H1 (cell line): ENCODE measurements at places on chromosomes 1 and 21. TPM values are rescaled to one million over a fixed set of nuclear protein-coding genes. Genes with fewer than 3 reads are reported as not detected.
A peak's percentile ranks its signal among the peaks of the same experiment; 100 is the strongest.

AMY1A gene
- not detected in 2 replicates for polyA plus RNA-seq

DNA sequence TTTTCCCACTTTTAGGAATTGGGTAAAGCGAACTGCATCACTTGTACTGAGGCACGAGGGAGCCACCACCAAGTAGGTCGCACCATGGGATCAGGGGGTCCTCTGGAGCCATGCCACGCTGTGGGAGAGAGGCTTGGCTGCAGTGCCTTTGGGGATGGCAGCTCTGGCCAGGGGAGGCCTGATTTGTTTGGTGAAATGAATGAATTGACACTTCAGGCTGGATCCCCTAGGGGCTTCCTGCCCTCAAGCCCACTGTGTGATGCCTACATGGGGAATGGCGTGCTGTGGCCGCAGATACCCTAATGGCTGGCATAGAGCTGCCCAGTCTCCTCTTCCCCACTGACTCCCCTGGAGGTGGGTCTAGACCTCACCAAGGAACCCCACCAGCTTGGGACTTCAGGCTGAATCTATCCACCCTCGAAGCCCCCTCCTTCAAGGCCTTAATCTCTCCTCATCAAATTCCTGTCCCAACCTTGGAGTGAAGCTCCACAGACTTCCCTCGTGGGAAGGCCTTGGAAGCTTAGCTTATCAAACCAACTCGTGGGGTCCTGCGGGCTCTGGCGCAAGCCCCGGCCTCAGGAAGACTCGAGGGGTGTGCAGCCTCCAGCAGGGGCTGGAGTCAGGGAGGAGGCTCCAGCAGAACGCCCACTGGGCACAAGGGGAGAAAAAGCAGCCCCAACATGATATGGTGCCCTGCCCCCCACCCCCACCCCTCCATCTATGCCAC lies 64.6 kb downstream of the VWA5B1 start:
- H3K4me1 ChIP-seq: no peaks in the 10 kb centered on the region
- H3K36me3 ChIP-seq: no peaks in the 10 kb centered on the region
- H3K4me3 ChIP-seq: no peak overlapping the region
- no peaks in the 10 kb centered on the region for H3K27me3 ChIP-seq
- H3K27ac ChIP-seq: no peak overlapping the region
- no peak for DNase-seq

- no peak overlapping the region for H3K27ac ChIP-seq
- peak overlapping the region; percentile 66 for H3K4me3 ChIP-seq
- H3K36me3 ChIP-seq: no peaks in the 10 kb centered on the region
- no peaks in the 10 kb centered on the region for H3K4me1 ChIP-seq
These were observed 56.2 kb upstream of the RASAL2 start for GRCh38 chr1:178037510-178038253.

- no peak overlapping the region for H3K27ac ChIP-seq
- peaks cover 7% of the 10 kb centered on the region for H3K27me3 ChIP-seq
- no peak overlapping the region for H3K4me3 ChIP-seq
- DNase-seq: no peak
- peaks cover 12% of the 10 kb centered on the region for H3K4me1 ChIP-seq
These were observed 87.0 kb upstream of the VAMP3 start for GRCh38 chr1:7684132-7684531.

GRCh38 chr1:63230722-63231121 lies 91.6 kb upstream of the FOXD3 start:
- no peaks in the 10 kb centered on the region for H3K36me3 ChIP-seq
- no peak for DNase-seq
- no peak overlapping the region for H3K4me3 ChIP-seq
- H3K27me3 ChIP-seq: no peaks in the 10 kb centered on the region

DNA sequence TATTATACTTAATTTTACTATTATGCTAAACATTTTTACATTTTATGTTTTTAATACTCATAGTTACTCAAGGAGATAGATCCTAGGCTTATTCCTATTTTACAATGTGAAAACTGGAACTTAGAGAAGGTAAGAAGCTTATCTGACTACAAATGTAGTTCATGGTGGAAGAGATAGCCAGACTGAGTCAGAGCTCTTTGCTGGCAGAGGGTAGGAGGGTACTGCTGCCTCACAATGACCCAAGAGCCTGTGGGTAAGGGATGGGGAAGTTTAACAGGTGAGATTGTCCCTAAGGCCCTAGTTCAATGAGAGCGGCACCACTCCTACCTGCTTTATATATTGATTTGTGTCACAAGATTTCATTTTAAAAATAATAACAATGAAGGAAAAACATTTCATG lies 34.1 kb upstream of the NEK7 start:
- H3K36me3 ChIP-seq: no peaks in the 10 kb centered on the region
- H3K27ac ChIP-seq: no peak overlapping the region
- H3K27me3 ChIP-seq: no peaks in the 10 kb centered on the region
- DNase-seq: no peak
- no peak overlapping the region for H3K4me3 ChIP-seq
